ENCODE measurements at places on chromosomes 16 and 17.
A peak's percentile ranks its signal among the peaks of the same experiment; 100 is the strongest.

DNA sequence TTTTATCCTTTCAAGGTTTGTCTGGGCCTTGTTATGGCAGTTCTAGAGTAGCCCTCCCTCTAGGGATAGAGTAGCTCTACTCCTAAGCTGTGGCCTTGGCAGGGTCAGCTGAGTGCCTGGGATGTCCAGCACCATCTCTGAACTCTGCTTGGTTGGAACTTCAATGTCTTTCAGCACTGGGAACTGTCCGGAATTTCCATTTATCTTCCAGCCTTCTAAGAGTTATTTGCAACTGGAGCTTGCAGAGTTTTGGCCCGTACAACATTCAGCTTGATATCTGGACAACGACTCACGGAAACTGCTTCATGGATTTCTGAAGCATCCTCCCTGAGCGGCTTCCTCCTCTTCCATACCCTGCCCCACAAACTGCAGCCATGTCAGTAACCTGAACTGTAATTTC is 22.9 kb downstream of the MMD start:
- DNase-seq = no peak

GRCh38 chr17:80152081-80152702 is 5.3 kb upstream of the EIF4A3 start:
- no peak for DNase-seq

- no peak for DNase-seq
Measured at GRCh38 chr16:65023802-65024201, 98.1 kb downstream of the CDH11 start.

- DNase-seq = no peak
Measured at GRCh38 chr17:21190078-21190477, 23.9 kb downstream of the TMEM11 start.

DNA sequence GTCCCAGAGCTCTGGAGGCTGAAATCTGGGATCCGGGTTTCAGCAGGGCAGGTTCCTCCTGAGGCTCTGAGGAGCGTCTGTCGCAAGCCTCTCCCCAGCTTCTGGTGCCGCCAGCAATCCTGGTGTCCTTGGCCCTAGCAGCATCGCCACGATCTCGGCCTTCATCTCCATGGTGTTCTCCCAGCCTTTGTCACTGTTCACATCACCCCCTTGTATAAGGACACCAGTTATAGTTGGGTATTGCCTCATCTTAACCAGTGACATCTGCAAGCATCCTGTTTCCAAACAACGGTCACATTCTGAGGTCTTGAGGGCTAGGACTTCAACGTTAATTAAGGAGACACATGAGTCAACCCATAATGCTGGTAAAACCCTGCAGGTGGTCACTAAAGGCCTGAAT is 2.8 kb upstream of the PPP1R27 start:
- no peak for DNase-seq

GRCh38 chr17:38898812-38899348 is 26.5 kb upstream of the LASP1NB start:
- peak; percentile 82 for DNase-seq

GRCh38 chr16:11236461-11237254 is 19.3 kb downstream of the SOCS1 start:
- no peak for DNase-seq

All from activated CD4-positive, CD25-positive, alpha-beta regulatory T cell treated with anti-CD3 and anti-CD28 coated beads, Interleukin-2, amount 50 U/mL, for 72 hours (primary cell).